Effector CD4-positive, alpha-beta T cell (primary cell): ENCODE measurements at places on chromosomes 6 and 20.

DNA sequence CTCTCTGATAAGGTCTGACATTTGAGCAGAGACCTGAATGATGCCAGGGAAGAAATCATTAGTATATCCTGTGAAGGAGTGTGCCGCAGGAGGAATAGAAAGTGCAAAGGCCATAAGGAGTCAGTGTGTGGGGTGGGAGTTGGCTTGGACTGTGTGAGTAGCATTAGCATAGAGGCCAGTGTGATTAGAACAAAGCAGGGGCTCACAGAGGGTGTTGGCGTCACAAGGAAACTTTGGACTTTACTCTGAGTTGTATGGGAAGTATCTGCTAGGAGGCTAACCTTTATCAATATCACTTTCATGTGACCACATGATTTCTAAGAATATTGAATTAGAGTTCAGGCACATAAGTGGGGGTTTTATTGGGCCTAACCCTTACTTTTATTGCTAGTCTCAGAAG is 12.1 kb downstream of the TMEM200A start:
- no peak for DNase-seq

- no peak for DNase-seq
Measured at GRCh38 chr6:155162682-155163081, 101.1 kb upstream of the CLDN20 start.

- no peak for DNase-seq
Measured at GRCh38 chr6:133854364-133855275, 34.3 kb upstream of the TCF21 start.

DNA sequence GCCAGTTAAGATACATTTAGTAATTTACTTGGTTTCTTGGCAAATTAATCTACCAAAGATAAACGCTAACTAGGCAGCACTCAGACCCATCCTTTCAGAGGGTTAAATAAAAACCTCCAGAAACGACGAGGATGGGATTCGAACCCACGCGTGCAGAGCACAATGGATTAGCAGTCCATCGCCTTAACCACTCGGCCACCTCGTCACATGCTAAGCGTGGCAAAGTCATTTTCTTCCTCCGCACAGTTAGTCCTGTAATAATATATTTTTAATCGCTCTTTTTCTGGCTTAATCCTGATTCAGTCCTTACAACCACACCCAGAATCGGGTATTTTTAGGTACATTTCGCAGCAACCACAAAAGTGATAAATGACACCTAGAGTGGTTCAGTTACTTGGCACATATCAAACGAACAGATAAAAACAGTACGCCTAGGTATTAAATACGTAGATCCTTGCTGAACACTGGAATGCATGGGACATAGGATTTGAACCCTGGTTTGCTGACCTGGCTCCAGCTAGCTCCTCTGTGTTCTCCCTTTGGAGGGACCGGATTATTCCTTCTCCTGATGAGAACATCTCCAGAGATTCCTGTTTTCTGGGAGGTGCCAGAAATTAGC is 71.6 kb downstream of the GPX5 start:
- no peak for DNase-seq

GRCh38 chr6:134097114-134097707 is 44.8 kb upstream of the SLC2A12 start:
- peak; percentile 62 for DNase-seq

DNA sequence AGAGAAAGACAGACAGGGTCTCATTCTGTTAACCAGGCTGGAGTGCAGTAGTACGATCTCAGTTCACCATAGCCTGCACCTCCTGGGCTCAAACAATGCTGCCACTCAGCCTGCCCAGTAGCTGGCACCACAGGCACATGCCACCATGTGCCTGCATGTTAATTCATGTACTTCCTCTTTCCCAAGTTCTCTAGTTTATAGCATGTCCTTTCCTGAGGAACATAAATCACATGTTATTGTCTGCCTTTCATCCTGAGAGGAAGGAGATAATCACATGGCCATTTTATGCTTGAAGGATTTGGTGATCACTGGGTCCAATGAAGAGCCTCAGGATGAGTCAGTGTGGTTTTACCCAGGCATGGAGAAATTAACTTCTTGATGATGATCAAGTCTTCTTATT is 47.9 kb downstream of the COL11A2 start:
- no peak for DNase-seq

GRCh38 chr6:6734479-6735465 is 146.3 kb downstream of the LY86 start:
- no peak for DNase-seq

- peak; percentile 28 for DNase-seq
Measured at GRCh38 chr6:7108964-7109836, 1.4 kb downstream of the RREB1 start.

DNA sequence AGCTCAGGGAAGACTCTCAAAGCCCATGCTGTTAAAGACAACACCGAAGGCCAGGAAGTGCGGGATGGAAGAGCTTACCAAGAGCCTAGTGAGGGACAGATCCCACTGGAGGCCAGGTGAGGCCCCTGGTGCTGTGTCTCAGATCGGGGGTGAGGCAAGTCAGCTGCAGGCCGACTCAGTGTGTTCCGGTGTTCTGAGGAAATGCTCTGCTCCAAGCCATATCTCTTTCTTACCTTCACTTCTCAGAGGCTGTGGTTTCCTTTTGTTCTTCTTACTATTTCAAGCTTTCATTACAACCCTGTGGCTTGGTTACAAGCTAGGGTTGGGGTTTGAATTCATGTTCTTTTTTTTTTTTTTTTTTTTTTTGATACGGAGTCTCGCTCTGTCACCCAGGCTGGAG is 114.3 kb upstream of the ZFP64 start:
- DNase-seq = no peak

DNA sequence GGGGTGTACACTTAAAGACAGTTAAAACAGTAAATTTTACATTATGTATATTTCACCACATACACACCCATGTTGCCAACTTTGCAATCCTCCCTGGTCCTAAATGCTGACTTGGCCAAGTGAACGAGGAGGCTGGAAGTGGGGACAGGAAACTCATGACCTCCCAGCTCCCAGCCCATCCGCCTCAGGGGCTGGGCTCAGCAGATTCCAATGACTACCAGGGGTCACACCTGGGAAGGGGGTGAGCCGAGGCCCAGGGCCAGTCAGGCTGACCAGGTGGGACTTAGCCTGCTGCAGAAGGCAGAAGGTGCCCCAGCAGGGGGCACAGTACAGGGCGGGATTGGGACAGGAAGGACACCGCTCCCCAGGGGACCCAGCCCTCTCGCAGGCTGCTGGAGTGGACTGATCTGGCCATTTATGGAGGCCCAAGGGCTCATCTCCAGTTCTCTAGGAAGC is 2.4 kb downstream of the SIGLEC1 start:
- no peak for DNase-seq

DNA sequence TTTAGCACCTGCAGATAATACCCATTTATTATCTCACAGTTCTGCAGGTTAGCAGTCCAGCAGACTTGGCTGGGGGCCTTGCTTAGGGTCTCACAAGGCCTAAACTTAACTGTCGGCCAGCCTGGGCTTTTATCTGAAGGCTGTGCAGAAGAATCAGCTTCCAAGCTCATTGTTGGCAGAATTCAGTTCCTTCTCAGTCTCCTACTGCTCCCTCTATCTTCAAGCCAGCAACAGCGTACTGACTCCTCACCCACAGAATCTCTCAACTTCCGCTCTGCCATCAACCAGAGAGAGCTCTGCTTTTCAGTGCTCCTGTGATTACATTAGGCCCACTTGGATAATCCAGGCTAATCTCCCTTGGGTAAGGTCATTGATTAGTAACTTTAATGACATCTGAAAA is 30.2 kb upstream of the NHSL1 start:
- no peak for DNase-seq

GRCh38 chr6:138550346-138550767 is 51.1 kb upstream of the NHSL1 start:
- DNase-seq = no peak

- DNase-seq = no peak
Measured at GRCh38 chr20:40006168-40006860, 682.7 kb downstream of the MAFB start.

- DNase-seq = no peak
Measured at GRCh38 chr20:15977026-15977425, 596.2 kb downstream of the KIF16B start.

GRCh38 chr20:1207293-1207878 is 4.1 kb downstream of the C20orf202 start:
- DNase-seq = no peak

- no peak for DNase-seq
Measured at GRCh38 chr20:41170386-41171105, 33.2 kb downstream of the PLCG1 start.

GRCh38 chr20:54068966-54069365 is 1.4 kb downstream of the BCAS1 start:
- DNase-seq = no peak

DNA sequence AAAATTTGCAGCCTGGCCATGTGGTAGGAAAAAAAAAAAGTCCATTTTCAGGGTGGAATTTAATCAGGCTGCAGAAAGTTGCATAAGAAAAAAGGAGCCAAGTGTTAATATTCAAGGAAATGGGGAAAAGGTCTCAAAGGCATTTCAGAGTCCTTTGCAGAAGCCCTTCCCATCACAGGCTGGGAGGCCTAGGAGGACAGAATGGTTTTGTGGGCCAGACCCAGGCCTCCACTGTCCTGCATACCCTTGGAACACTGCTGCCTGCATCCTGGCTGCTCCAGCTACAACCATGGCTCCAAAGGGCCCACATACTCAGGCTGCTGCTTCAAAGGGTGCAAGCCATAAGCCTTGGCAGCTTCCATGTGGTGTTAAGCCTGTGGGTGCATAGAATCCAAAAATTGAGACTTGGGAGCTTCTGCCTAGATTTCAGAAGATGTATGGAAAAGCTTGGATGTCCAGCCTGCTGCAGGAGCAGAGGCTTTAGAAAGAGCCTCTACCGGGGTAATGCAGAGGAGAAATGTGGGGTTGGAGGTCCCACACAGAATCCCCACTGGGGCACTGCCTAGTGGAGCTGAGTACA is 239.0 kb upstream of the STXBP5 start:
- no peak for DNase-seq

- no peak for DNase-seq
Measured at GRCh38 chr6:79604583-79605037, 26.5 kb upstream of the SH3BGRL2 start.

DNA sequence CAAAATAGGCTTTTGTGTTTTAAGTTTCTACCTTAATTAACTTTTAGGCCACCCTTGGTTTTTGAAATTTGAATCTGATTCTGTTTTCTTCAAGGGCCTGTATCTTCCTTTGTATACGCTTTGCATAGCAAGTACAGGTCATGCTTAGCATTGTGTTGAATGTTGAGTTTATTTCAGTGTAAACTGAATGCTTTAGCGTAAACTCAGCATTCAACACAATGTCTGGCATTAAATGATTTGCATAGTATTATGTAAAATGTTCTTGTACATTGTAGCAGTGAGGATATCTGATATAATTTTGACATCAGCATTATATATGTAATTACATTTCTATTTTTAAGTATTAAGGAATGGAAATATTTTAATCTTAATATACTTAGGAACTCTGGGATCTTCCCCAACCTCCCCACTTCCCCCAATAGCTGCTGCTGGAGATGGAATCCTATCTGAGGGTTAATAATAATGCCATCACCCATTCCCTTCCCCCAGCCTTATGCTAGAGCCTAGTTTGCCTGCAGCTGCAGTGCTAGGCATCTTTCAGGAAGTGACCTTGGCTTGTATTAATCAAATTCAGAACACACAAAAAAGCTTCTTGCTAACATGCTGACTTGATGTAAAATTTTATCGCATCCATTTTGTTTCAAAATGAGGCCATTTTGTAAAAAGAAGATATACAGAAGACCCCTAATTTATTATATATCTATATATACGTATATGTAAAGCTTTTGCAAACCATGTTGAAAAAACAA is 73.1 kb downstream of the NCOA3 start:
- DNase-seq = no peak

DNA sequence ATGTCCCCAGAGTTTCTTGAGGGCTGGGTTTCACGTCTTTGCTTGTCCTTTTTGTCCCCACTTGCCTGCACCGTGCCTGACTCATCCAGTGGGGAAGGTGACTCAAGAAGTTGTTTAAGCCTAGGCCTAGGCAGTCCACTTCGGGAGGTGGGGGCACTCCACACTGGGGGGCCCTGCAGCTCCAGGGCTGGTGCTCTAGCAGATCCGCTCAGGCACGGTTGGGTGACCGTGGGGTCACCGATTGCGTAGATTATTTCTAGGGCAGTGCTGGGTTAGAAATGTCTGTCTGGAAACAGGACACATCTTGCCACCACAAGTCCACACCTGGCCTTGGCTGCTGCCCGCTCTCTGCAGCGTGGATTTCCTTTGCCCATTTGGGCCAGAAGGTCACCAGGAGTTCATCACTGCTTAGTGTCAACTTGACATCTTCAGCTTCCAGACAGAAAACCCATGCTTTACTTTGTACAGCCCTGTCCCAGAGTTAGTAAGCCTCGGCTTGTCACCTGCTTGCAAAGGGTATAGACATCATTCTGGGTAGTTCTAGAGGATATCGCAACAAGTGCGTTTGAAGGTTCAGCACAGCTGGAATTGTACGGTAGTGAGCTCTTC is 13.6 kb upstream of the C20orf144 start:
- no peak for DNase-seq

DNA sequence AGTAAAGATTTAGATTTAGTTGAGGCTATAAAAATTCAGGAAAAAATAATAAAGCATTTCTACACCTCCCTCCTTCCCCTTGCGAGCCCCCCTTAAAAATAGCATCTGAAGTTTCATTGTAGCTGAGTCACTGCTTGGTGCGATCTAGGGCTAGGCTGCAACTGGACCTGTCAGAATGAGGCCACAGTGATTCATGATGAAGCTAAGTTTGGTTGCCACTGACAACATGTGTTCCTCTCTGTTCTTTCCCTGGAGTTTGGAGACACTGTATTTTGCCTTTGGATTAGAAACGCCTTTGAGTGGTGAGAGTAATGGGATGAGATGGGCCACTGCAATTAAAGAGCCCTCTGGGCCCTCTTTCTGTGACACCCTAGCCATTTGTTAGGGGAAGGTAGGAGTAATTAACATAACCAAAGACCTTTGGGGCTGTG is 334.1 kb downstream of the NRN1 start:
- DNase-seq = no peak

GRCh38 chr20:58228484-58229197 is at the start of gene ANKRD60:
Gene ANKRD60, minus strand, starts transcription at chr20:58228653. Its CDS starts 0 bp downstream, at chr20:58228653.
- peak; percentile 62 for DNase-seq

GRCh38 chr6:44390158-44390683 is 2.7 kb downstream of the CDC5L start:
- DNase-seq = no peak

- no peak for DNase-seq
Measured at GRCh38 chr6:108365478-108365877, 70.6 kb downstream of the AFG1L start.

DNA sequence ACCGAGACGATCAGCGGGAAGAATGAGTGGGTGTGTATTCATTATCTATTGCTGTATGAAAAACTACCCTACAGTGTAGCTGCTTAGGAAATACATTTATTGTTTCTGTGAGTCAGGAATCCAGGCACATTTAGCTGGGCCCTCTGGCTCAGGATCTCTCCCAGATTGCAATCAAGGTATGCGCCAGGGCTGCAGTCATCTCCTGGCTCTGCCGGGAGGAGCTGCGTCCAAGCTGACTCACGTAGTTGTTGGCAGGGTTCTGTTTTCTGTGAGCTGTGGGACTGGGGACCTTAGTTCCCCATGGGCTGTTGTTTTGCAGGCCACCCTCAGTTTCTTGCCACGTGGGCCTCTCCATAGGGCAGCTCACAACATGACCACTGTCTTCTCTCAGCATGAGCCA is 68.2 kb upstream of the FUCA2 start:
- no peak for DNase-seq

- no peak for DNase-seq
Measured at GRCh38 chr6:150275489-150275888, 93.3 kb upstream of the IYD start.

- no peak for DNase-seq
Measured at GRCh38 chr20:48745330-48745729, 82.5 kb downstream of the PREX1 start.

GRCh38 chr20:7911586-7912330 is 28.5 kb downstream of the HAO1 start:
- no peak for DNase-seq

GRCh38 chr6:139006477-139006876 is 18.4 kb upstream of the REPS1 start:
- DNase-seq = no peak
